Pericardium fibroblast (primary cell): ENCODE measurements at places on chromosomes 5 and 9. TPM values are rescaled to one million over a fixed set of nuclear protein-coding genes. Genes with fewer than 3 reads are reported as not detected.

The GFPT2 gene
- total RNA-seq: 41.0 and 72.4 TPM in 2 replicates

The TCF7 gene
- 0.09 and 0.23 TPM in 2 replicates for total RNA-seq

The STK32A gene
- total RNA-seq: 0.34 and 0.47 TPM in 2 replicates

The DMRT3 gene
- not detected in 2 replicates for total RNA-seq

The ODF2 gene
- 19.8 and 20.8 TPM in 2 replicates for total RNA-seq

The SAXO1 gene
- total RNA-seq: not detected in 2 replicates

The ZNF354B gene
- total RNA-seq: 5.3 and 7.1 TPM in 2 replicates

The OTP gene
- not detected in 2 replicates for total RNA-seq

The CFAP77 gene
- total RNA-seq: 0.34 TPM in 1 of 2 replicates, not detected in the other

The PPIC gene
- total RNA-seq: 41.5 and 89.0 TPM in 2 replicates

The TMEFF1 gene
- 2.5 and 3.7 TPM in 2 replicates for total RNA-seq

The NDFIP1 gene
- total RNA-seq: 53.8 and 63.5 TPM in 2 replicates

The NDUFAF2 gene
- total RNA-seq: 31.0 and 38.1 TPM in 2 replicates

The ADAMTS6 gene
- total RNA-seq: 4.0 and 12.7 TPM in 2 replicates

The FAT2 gene
- total RNA-seq: not detected in 2 replicates

The RETREG1 gene
- 0.47 and 1.4 TPM in 2 replicates for total RNA-seq

The C5orf52 gene
- total RNA-seq: not detected in 2 replicates
